AG04450 (cell line): ENCODE measurements at places on chromosomes 2 and 18.

DNA sequence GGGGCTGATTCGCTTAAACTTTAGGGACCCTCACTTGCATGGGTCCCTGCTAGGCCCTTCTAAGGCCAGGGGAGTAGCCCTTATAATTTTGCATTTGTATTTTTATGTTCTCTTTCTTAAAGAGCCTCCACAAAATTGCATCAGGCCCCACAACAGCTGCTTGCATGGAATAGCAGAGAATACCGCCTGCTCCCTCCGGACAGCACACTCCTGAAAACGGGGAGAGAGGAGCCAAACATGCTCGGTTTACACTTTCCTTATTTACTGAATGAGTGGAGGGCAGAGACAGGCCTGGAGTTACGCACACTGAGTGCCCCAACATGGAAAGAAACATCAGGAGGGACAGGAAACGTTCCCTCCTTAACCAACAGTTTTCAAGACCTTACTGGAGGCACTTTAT lies 132.2 kb downstream of the ANTXR1 start:
- no peak for DNase-seq

- DNase-seq = peak; percentile 30
Observed at GRCh38 chr2:158753641-158754611, 41.2 kb upstream of the DAPL1 start.

- no peak for DNase-seq
Observed at GRCh38 chr2:34936089-34936488, 1337.0 kb upstream of the FAM98A start.

DNA sequence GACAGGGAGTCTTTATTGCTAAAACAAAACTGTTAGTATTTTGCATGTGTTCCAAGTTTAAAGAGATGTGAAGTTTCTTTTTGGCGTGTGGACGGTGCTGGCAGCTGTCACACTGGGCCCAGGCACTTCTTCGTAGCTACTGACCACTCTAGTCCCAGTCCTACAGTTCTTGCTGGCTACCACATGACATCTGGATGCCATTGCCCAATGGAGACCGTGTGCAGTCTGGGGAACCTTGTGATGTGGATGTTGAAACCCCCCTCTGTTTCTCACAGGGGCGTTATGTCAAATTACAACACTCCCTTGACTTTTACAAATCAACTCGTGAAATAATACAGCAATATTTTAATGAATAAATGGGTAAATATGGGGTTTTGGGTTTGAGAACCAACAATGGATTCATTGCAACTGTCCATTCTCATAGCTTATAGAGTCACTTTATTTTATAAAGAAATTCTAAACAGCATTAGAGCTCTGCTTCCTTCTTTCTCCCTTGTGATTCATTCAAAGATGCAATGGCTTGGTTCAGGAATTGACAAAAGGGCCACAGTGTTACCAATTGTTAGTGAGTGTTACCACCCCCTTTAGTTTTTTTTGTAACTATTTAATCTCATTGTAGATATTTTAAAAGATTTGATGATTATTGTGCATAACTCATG lies 1.2 kb downstream of the GPD2 start:
- no peak for DNase-seq

GRCh38 chr2:10064932-10065772 lies 15.1 kb downstream of the CYS1 start:
- no peak for DNase-seq

- DNase-seq = no peak
Observed at GRCh38 chr2:148725564-148725963, 81.0 kb downstream of the EPC2 start.

GRCh38 chr2:230411570-230412370 lies 4.2 kb upstream of the SP100 start:
- DNase-seq = no peak

GRCh38 chr2:121583555-121583954 lies 52.9 kb downstream of the RNU4ATAC start:
- DNase-seq = no peak

GRCh38 chr18:53698907-53699306 lies 525.6 kb downstream of the MBD2 start:
- no peak for DNase-seq
